ENCODE measurements at places on chromosomes 4 and X. TPM values are rescaled to one million over a fixed set of nuclear protein-coding genes. Genes with fewer than 3 reads are reported as not detected.

RPL39 gene
- polyA plus RNA-seq = 735 TPM

SCARB2 gene
- 71.2 TPM for polyA plus RNA-seq

SAGE1 gene
- not detected for polyA plus RNA-seq

LSM6 gene
- 38.0 TPM for polyA plus RNA-seq

MID2 gene
- polyA plus RNA-seq = 13.9 TPM

SPINK2 gene
- polyA plus RNA-seq = 0.47 TPM

SSX2 gene
- not detected for polyA plus RNA-seq

TIMM17B gene
- 264 TPM for polyA plus RNA-seq

GCNA gene
- 0.38 TPM for polyA plus RNA-seq
